ENCODE measurements at places on chromosomes 4 and X.

DNA sequence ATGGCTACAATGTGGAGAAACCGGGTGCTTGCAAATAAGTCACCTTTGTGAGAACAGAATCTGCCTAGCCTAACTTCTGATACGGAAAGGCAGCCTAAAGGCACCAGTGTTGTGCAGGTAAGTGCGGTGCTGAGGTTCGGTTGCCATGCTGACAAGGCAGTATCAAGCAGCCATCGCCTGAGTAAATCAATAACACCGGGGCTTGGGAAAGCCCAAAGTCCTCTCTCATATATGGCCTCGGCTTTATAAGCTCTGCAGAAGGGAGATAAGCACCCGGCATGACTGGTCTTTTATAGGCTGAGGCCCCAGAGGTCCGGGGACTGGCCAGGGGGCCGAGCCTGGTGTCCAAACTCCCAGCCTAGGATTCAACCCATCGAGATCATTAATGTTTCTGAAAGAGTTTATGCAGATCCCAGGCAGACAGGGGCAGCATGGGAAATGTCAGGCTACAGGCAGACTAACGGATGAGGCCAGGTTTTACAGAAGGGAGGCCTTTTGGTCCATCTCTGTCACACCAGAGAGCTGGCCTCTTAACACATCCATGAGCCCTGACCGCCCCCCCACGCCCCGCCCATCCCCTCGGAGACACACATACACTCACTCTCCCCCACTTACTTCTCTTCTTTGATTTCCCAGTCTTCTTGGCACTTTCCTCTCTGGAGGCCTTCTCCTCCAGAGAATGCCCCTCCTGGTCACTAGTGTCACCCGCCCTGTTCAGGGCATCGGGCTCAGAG lies 38.5 kb downstream of the ELF4 start:
- no peak for DNase-seq

GRCh38 chrX:118495061-118495921 lies at the start of gene DOCK11:
Gene DOCK11 (plus strand): TSS chrX:118495815. CDS start chrX:118495972, 157 bp downstream.
- DNase-seq: peak; percentile 89

GRCh38 chrX:101764538-101764937 lies 104.9 kb upstream of the ARMCX2 start:
- DNase-seq: no peak

GRCh38 chrX:71017396-71017939 lies 50.7 kb downstream of the SNX12 start:
- DNase-seq: peak; percentile 12

GRCh38 chr4:17265139-17265538 lies 246.8 kb downstream of the QDPR start:
- no peak for DNase-seq

DNA sequence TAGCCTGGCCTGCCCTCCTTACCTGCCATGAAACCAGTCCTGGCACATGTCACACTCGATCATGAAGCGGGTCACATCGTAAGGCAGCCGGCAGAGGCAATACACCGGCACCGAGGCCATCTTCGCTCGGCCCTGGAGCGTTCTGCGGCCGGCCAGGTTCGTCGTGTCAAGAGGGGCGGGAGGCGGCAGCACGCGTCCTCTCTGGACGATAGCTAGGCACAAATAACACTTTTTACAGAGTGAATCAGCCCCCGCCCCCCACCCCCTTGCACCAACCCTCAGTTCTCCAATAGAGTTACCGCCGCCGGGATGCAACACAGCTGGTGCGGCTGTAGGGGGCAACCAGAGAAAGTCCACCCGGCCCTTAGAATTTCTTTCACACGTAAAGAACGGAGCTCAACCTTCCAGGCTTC lies 1.7 kb downstream of the PHF8 start:
- peak; percentile 71 for DNase-seq

DNA sequence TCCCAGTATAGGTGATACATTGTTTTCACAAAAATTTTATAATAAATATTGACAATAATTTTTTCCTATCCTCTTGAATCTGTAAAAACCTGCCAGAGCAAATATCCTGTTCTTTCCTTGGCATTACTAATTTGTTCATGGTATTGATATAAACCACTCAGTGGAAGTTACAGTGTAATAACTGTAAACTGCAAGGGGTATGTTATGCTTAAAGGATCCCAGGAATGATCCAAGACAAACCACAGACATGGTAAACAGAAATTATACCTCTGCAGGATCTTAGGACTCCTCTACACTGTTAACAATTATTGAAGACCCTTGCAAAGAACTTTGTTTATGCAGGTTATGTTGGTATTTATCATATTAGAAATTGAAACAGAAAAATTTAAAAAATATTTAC lies 17.7 kb upstream of the MAD2L1 start:
- no peak for DNase-seq

DNA sequence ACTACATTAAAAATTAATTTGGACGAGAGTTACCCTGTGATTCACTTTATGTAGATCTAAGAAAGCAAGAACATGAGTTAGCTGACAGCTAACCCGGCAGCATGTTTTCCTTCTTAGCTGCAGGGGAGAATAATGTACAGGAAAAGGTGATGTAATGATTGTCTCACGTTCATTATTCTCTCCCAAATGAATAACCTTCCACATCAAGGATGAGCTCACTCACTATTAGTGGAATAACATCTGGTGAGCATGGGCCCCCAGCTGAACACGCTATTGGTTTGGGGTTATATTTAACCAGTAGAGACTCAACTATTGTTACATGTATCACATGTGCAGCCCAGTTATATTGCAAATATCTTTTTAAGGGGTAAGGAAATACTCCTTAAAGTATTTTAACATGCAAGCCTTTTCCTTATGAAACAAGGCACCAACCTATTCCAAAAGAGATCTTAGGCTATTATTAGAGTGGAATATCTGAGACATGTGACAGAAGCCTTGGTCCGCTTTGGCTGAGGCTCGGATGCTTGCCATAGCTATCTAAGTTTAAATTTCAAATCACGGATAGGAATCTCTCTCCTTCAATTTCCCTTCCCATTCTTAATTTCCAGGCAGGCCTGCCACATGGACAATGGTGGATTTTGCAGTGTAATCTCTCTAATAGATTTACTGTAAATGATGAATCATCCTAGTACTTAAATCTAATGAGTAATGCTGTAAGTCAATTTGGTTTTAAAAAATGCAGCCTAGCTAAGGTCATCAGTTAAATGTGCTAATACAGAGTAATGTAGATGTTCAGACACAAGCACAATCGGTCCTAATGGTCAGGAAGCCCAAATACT lies 99.0 kb upstream of the OTUD4 start:
- DNase-seq: peak; percentile 85

- DNase-seq: peak; percentile 41
Observed at GRCh38 chr4:71270901-71271300, 67.9 kb upstream of the SLC4A4 start.

DNA sequence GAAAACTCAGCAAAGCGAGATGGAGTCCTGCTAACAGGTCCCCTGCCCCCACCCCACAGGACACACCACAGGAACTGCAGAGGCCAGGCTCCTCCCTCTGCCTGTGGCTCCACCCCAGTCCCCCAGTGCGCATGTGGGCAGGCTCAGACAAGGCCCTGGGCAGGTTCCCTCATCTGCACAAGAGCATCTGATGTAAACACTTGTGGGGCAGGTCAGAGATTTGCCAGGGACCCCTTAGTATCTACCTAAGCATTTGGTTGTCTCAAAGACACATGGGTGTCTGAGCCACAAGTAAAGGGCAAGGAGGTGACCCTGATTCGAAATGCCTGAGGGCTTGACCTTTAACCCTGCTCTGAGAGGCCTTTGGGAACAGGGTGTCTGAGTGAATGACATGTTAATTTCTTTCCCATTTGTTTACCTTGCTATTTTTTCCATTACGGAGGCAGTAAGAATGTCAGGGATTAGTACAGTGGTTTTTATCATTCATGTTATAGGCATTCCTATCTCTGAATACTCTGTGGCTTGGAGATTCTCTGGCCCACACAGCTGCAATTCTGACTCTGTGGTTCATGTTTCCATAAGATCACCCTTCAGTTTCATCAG lies 85.3 kb downstream of the ZNF518B start:
- DNase-seq: no peak

DNA sequence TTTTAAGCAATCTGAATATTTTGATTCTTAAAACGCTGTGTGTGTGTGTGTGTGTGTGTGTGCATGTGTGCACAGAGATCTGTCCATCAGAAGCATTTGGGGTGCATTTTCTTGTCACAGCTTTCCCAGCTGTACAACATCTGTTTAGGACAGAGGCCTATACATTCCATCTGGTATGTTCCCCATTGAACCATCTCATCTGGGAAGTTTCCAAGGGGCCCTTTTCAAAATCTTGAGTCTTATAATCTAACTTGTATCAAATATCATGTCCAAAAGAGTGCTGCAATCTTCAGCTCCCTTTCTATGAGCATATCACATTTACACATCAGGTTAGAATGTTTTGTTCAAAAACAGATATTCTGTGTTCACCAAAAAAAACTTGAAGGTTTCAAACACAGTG lies 16.5 kb upstream of the MID1 start:
- no peak for DNase-seq

DNA sequence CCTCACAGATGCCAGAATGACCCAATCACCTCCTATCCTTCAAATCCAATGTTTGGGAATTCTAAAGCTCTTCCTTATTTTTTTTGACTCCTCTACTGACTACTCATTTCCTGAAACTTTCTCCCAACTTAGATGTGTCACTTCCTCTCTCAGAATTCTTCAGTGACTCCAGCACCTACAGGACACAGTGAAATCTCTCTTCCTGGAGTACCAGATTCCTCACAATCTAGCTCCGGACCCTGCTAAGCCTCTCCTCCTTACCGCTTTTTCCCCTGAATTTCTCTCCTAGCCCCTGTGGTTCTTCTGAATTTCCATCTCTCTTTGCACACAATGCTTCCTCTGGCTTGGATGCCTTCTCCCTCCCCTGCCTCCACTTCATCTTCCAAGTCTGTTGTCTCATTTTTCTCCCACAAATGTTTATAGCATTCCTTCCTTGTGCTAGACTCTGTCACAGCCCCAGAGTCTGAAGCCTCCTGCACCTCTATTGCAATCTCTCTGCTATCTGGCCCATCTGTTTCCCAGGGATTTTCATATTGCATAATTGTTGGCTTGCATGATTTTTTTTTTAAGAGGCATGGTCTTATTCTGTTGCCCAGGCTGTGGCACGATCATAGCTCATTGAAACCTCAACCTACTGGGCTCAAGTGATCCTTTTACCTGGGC lies 80.1 kb downstream of the ANAPC4 start:
- no peak for DNase-seq

DNA sequence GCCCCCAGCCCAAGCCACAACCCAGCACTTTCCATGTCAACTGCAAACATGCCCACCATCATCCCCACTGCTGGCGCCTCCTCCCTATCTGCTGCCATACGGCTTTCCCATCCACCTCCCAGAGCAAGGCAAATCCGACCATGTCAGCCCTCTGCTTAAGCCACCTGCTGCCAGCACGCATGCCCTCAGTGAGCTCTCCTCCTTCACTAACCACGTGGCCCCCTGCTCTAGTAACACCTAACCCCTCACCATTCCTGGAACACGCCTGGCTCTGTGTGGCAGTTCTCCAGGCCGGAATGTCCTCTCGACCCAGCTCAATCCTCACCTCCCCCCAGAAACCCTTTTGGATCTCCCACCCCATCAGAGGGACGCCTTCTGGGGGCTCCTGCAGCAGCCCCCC lies 17.4 kb downstream of the BCAP31 start:
- DNase-seq: no peak

GRCh38 chrX:122363112-122363795 lies 820.8 kb upstream of the GRIA3 start:
- no peak for DNase-seq

GRCh38 chrX:118345045-118345463 lies 852 bp upstream of the WDR44 start:
- no peak for DNase-seq

DNA sequence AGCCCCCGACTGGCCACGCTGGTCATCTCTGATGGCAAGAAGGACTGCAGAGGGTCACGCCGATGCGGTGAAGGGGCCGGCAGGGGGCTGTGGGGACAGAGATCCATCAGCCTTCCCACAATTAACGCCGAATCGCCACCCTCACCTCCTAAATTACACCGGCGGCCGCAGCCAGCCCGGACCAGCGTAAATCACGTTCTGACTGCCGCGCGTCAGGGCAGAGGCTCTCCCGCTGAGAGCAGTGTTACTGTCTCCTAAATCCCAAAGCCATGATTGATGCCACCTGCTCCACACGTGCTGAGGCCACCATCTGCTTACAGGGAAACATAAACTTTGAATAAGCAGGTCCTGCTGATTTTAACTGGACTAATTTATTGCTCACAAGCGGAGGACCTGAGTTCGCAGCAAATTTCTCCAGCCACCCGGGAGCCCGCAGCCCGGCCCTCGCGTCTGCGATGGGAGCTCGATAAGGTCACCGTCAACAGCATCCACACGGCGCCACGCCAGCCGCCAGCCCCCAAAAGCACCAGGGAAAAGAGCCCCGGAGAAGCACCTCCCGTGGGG lies 127.3 kb upstream of the NKX1-1 start:
- DNase-seq: no peak

DNA sequence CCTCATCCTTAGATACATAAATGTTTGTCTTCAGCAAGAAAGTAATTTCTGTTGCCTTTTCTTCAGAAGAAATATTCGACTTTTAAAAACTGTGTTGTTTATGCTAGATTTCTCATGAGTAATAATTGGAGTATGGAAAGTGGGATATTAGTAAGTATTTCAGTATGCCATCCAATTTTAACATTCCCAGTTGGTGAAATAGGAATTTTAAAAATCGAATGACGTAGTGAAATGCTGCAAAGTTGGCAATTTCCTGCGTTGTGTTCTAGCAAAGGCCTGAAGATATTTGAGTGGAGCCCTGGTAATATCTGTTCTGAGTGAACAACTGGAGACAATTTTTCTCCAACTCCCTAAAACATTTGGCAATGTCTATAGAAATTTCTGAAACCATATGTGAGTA lies 190.1 kb downstream of the ZNF330 start:
- peak; percentile 29 for DNase-seq

- DNase-seq: peak; percentile 61
Observed at GRCh38 chr4:132572210-132572609, 576.9 kb upstream of the PCDH10 start.

GRCh38 chrX:17944833-17945497 lies 83.9 kb upstream of the RAI2 start:
- DNase-seq: no peak

- DNase-seq: no peak
Observed at GRCh38 chr4:55758066-55758465, 61.5 kb upstream of the EXOC1L start.

DNA sequence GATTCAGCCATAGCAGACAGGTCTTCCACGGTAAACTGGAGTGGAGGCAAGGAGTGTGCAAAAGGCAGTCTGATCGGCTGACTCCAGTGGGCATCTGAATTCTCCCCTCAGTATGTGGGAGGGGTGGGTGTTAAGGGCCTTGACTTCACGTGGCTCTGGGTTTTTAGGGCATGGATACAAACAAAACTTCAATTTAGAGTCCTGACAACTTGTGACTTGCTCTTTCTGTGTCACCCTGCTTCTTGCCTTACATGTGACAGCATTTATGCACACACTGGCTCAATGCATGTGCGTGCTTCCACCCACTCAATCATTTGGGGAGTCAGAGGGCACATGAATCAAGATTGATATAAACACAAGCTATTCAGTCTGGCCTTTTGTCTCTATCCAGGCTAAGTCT lies 17.5 kb downstream of the PLP1 start:
- DNase-seq: no peak

GRCh38 chr4:47468706-47469365 lies 5.3 kb upstream of the COMMD8 start:
- peak; percentile 32 for DNase-seq

- DNase-seq: no peak
Observed at GRCh38 chrX:13103188-13103913, 58.9 kb upstream of the FAM9C start.

All from astrocyte of the spinal cord (primary cell).